IPS DF 6.9 (cell line): ENCODE measurements at places on chromosomes 13 and 19.

- no peaks in the 10 kb centered on the region for H3K4me1 ChIP-seq
- H3K27ac ChIP-seq: no peak overlapping the region
- H3K27me3 ChIP-seq: no peaks in the 10 kb centered on the region
- no peak for DNase-seq
- H3K36me3 ChIP-seq: no peaks in the 10 kb centered on the region
Observed at GRCh38 chr13:29810145-29810742, 40.2 kb downstream of the UBL3 start.

- no peaks in the 10 kb centered on the region for H3K36me3 ChIP-seq
- no peak overlapping the region for H3K27ac ChIP-seq
- no peak overlapping the region for H3K4me3 ChIP-seq
- no peaks in the 10 kb centered on the region for H3K27me3 ChIP-seq
- H3K4me1 ChIP-seq: no peaks in the 10 kb centered on the region
- DNase-seq: no peak
Observed at GRCh38 chr13:79735228-79735627, 254.3 kb downstream of the NDFIP2 start.

DNA sequence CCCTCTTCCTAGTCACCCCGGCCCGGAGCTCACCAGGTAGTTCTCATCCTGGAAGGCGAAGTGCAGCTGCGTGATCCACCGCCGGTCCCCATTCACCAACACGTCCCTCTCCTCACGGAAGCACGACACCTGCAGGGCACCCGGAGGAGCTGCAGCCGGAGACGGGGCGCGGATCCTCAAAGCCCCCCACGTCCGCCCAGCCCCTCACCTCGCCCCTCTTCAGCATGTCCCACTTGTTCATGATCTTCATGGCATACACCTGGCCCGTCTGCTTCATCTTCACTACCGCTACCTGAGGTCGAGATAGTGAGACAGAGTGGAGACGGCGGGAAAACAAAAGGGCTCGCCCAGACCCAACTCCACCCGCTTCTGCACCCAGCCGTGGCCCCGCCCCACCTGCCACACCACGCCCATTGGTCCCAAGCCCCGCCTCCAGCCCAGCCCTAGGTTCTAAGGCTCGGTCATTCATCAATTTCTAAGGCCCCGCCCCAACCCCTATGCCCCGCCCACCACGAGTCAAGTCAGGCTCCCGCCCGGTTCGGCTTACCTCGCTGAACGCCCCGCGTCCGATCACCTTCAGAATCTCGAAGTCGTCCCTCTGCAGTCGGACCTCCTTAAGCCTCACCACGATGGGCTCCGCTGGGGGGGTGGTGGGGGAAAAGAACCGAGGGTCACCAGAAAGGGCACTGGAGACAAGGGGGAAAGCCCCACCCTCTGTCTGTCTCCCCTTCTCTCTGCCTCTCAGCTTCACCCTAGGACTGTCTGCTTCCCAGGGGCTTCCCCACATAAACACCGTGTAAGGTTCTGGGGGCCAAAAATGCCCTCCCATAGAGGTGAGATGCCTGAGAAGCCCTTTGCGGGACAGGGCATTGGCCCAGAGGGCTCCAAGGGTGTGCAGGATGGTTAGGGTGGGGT is 2.8 kb downstream of the DMPK start:
- peaks cover 8% of the 10 kb centered on the region; the same call in 1 of the 2 replicates for H3K4me1 ChIP-seq
- H3K4me3 ChIP-seq: peak overlapping the region; percentile 41; the same call in 1 of the 2 replicates

- H3K4me3 ChIP-seq: no peak overlapping the region
- no peaks in the 10 kb centered on the region for H3K27me3 ChIP-seq
- no peak for DNase-seq
- H3K36me3 ChIP-seq: no peaks in the 10 kb centered on the region
- no peak overlapping the region for H3K27ac ChIP-seq
Observed at GRCh38 chr13:99067159-99067985, 89.5 kb upstream of the DOCK9 start.

DNA sequence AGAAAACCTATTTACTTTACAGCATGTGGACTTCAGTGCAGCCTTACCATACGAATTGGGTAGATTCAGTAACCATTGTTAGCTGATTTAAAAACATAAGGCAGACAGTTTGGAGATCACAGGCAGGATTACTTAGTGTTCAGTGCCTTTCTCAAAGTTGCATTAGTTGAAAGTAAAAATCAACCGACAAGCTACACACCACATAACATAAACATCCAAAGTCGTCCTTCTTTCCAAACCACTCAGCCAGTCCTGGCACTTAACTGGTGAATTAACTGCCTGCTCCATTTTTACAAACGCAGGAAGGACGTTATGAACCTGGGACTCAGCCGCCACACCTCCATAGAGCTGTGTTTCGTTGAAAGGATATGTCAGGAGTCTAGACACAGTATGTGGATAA is 91.4 kb downstream of the COL4A1 start:
- no peak for DNase-seq
- H3K27ac ChIP-seq: no peak overlapping the region
- H3K4me3 ChIP-seq: no peak overlapping the region
- H3K27me3 ChIP-seq: no peaks in the 10 kb centered on the region
- H3K36me3 ChIP-seq: no peaks in the 10 kb centered on the region

DNA sequence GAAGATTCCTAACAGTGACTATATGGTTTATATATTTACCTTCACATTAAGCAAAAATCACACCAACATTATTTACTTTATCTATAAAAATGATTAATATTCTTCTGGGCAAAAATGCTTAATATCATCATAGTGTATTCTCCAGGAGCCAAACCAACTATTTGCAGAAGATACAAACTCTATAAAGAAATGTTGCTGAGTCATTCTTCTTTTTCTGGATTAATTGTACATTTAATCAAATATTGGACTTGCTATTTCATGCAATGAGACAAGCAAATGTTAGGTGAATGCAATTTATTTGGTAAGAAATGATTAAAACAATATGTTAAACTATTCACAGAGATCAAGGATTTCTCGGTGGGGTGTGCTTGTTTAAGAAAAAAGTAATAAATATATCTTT is 1075.8 kb downstream of the PCDH9 start:
- H3K4me3 ChIP-seq: no peak overlapping the region
- H3K4me1 ChIP-seq: no peaks in the 10 kb centered on the region
- H3K27ac ChIP-seq: no peak overlapping the region
- no peaks in the 10 kb centered on the region for H3K27me3 ChIP-seq

- no peak overlapping the region for H3K27ac ChIP-seq
- no peaks in the 10 kb centered on the region for H3K36me3 ChIP-seq
- H3K27me3 ChIP-seq: no peaks in the 10 kb centered on the region
- peaks cover 10% of the 10 kb centered on the region; the same call in 1 of the 2 replicates for H3K4me1 ChIP-seq
- no peak for DNase-seq
- no peak overlapping the region for H3K4me3 ChIP-seq
Observed at GRCh38 chr13:99655351-99656091, 154.2 kb downstream of the TM9SF2 start.

GRCh38 chr13:47831265-47831664 is 169.8 kb downstream of the SUCLA2 start:
- no peak overlapping the region for H3K4me3 ChIP-seq
- DNase-seq: no peak
- H3K4me1 ChIP-seq: no peaks in the 10 kb centered on the region
- no peaks in the 10 kb centered on the region for H3K36me3 ChIP-seq
- no peaks in the 10 kb centered on the region for H3K27me3 ChIP-seq

DNA sequence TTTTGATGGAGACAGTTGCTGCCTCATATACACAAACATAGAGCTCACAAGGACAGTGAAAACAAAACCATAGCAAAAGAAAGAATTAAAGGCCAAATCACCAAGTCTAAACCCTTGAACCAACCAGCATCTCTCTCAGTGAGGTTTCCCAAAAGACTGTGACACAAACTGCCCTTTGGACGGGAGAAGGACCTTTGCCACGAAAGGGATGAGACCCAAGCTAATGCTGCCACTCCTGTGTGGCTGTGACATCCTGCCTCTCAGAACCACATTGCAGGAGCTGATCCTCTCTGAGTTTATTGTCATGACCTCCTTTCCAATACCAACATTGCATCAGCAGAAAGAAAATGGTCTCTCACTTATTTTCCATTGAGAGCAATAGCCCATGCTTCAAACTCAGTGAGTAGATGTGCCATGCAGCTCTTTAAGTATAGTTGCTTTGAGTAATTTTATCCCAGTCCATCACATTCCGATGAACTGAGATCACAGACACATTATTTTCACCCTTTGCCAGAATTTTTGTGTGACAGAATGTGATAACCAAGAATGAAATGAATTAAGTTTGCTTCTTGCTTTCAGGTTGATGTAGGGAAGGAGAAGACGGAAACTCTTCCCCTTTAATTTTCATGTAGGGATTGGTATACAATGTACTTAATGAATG is 133.5 kb upstream of the IRS2 start:
- no peak overlapping the region for H3K27ac ChIP-seq
- H3K4me1 ChIP-seq: no peaks in the 10 kb centered on the region
- H3K27me3 ChIP-seq: no peaks in the 10 kb centered on the region
- no peaks in the 10 kb centered on the region for H3K36me3 ChIP-seq

DNA sequence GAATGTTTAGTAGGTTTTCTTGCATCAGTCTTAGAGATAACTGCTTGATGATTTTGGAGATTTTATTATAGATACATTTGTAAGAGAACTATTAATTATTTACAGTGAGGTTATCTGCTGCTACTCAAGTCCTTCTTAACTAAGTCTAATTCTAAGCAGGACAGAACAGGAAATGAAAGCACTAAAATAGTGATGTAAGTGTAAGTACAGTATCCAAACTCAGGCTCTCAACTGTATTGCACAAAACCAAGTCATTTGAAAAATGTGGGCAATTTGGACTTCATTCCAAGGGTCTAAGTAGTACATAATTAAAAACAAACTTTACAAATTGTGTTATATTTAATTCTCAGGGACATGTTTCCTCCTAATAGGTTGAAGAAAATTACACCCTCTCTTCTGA is 417.1 kb downstream of the ITGBL1 start:
- H3K4me3 ChIP-seq: no peak overlapping the region
- no peaks in the 10 kb centered on the region for H3K27me3 ChIP-seq
